Foreskin fibroblast (primary cell): ENCODE measurements at places on chromosomes 13 and 19.

DNA sequence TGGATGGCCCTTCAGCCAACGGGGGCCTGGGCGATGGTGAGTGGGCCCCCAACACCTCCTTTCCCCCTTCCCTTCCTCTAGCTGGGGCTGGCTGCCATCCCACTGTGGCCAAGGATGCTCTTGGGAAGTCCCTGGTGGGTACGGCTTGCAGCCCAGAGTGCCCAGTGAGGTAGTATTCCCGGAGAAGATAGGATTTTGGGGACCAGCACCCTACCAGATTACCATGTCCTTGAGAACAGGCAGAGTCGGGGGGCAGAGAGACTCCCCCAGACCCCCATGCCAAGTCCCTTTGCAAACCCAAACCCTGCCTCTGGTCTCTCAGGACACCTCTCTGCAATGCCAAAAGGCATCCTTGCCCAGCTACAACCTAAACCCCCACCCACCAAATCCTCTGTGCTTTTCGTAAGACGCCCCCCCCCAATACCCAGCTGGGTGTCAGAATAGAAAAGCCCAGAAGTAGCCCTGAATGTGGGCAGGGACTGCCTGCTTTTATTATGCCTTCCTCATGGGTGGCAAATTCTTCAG lies 1.7 kb downstream of the HIF3A start:
- no peak for DNase-seq

DNA sequence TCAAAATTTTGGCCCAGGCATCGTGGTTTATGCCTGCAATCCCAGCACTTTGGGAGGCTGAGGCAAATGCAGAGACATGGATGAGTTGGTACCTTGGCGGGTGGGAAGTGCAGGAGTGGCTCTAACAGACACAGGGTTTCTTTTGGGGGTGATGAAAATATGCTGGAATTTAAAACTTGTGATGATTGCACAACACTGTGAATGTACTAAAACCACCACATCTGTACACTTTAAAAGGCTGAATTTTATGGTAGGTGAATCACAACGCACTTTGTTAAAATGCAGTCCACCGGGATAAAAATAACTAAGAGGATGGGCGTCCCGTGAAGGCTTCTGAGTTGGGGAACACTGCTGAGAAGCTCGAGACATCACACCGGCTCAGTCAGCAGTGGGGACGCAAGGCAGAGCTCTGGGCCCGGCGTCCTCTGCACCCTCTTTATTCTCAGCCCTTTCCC lies 47.1 kb downstream of the MLLT1 start:
- peak; percentile 84 for DNase-seq

GRCh38 chr19:31648347-31648746 lies 299.1 kb upstream of the TSHZ3 start:
- DNase-seq, result no peak

GRCh38 chr19:57269515-57270250 lies 10.6 kb upstream of the ZNF460 start:
- DNase-seq, result peak; percentile 87

DNA sequence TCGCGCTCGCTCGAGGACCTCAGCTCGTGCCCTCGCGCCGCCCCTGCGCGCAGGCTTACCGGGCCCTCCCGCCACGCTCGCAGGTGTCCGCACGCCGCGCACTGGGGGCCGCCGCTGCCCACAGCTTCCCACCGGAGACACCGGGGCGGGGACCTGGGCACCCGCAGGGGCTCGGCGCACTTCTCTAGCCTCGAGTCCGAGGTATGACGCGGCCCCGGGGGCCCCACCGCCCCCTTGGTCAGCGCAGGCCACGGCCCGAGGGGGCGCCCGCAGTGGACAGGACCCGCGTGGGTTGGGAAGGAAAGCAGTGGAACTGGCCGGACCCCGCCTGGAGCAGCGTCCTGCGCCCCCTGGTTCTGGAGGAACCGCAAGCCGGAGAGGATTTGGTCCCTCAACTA lies 2.1 kb upstream of the GRWD1 start:
- no peak for DNase-seq

- no peak for DNase-seq
These were observed 22.1 kb downstream of the CD70 start for GRCh38 chr19:6568816-6569215.

- peak; percentile 90 for DNase-seq
These were observed 6.6 kb downstream of the EML2 start for GRCh38 chr19:45632468-45633196.

- no peak for DNase-seq
These were observed 54.6 kb upstream of the RAP2A start for GRCh38 chr13:97379386-97379785.
